ENCODE measurements at places on chromosomes 5 and 9.
A peak's percentile ranks its signal among the peaks of the same experiment; 100 is the strongest.

- DNase-seq: no peak
These were observed 635.7 kb downstream of the RAB3C start for GRCh38 chr5:59218424-59219045.

DNA sequence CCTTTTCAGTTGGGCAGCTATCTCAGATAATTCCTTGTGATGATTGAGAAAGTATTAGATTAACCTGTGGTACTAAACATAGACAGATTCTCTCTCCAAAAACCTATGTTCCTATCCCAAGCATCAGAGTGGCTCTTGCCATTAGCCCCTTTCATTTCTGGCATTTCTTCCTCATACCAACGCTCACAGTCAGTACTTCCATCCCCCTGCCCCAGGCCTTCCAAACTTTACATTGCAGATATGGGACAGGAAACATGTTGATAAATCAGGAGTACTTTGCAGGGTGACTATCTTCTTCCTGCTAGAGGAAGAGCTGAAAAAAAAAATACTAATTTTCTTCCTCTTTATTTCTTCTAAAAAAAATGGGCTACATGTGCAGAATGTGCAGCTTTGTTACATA is 442.6 kb upstream of the RGMB start:
- no peak for DNase-seq

- no peak for DNase-seq
These were observed 55.9 kb upstream of the RNU6ATAC start for GRCh38 chr9:134220311-134220710.

GRCh38 chr5:119390404-119390803 is 34.6 kb downstream of the TNFAIP8 start:
- DNase-seq: no peak

DNA sequence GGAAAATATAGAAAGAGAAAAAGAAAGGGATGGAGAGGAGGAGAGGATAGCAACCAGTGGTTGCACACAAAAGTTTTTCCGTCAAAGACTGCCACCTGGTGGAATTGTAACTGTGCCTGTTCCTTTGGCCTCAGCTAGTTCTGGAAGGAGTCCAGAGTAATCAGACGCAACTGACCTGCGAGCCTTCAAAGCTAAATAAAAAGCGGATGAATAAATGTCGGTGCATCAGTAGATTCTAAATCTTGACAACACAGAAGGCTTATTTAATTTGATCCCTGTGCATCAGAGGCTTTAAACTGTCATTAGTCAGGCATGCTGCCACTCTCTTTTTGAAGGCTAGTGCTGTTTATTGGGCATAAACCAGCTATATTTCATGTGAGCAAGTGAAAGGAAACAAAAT is 132.9 kb upstream of the ACO1 start:
- DNase-seq: peak; percentile 57

- no peak for DNase-seq
These were observed 29.8 kb upstream of the FBP1 start for GRCh38 chr9:94668928-94669729.

DNA sequence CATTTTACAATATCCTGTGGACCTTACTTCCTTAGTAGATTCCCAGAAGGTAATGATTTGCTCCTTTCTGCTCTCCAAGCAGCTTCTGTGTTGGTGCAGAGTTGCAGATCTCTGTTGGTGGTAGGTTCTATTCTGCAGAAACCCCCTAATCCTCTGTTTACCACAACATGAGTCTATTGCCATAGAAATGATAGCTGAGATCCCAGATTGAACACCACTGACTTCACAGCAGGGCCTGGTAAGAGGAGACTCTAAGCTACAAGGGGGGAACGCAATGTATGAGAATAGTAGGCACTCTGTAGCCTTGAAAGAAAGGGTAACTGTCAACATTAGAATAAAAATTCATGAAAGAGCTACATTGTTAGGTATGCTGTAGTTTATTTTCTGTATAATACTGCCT is 59.5 kb downstream of the MUSK start:
- no peak for DNase-seq

DNA sequence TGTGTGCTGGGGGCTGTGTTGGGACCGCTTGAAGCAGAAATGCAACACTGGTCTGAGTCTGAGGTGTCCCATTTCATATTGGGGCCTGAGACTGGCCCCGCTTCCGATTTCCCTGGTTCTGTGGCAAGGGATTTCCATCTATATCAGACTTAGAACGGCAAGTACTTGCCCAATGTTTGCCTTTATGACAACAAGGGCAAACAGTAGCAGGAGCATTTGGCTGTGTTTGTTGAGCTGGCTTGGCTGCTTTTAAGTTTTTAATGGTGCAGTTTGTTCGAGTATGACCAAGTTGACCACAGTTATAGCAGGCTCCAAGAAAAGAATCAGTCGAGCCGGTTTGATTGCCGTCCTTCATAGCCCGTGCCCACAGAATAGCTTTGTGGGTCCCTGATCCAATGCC is 17.0 kb downstream of the HSDL2 start:
- DNase-seq: no peak

- no peak for DNase-seq
These were observed 99.6 kb downstream of the SLCO4C1 start for GRCh38 chr5:102196481-102196880.

- no peak for DNase-seq
These were observed 14.9 kb downstream of the IL4 start for GRCh38 chr5:132688536-132689339.

- DNase-seq: no peak
These were observed 379.0 kb upstream of the RPS23 start for GRCh38 chr5:82657033-82657699.

GRCh38 chr9:101711330-101711941 is 27.0 kb downstream of the GRIN3A start:
- no peak for DNase-seq

DNA sequence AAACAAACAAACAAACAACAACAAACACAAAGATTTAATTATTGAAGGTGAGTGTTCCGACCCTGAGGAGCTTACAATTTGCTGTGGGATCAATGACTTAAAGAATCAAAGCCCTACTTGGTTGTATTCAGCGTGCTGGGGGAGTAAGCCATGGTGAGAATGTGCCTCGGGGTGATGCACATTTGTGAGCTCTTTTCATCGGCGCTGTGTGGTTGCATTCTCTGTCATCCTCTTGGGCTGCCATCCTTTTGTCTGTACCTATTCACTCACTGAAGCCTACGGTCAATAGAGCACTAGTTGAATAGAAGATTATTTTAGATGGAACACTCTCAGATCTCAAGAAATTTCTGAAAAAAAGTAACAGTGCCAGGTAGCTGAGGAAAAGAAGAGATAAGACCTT is 203.9 kb downstream of the CTNND2 start:
- DNase-seq: no peak

GRCh38 chr9:125701351-125701750 is 5.7 kb downstream of the MAPKAP1 start:
- DNase-seq: no peak
